Ascending aorta (tissue), 2 donors: ENCODE measurements at places on chromosomes 16 and 17.

DNA sequence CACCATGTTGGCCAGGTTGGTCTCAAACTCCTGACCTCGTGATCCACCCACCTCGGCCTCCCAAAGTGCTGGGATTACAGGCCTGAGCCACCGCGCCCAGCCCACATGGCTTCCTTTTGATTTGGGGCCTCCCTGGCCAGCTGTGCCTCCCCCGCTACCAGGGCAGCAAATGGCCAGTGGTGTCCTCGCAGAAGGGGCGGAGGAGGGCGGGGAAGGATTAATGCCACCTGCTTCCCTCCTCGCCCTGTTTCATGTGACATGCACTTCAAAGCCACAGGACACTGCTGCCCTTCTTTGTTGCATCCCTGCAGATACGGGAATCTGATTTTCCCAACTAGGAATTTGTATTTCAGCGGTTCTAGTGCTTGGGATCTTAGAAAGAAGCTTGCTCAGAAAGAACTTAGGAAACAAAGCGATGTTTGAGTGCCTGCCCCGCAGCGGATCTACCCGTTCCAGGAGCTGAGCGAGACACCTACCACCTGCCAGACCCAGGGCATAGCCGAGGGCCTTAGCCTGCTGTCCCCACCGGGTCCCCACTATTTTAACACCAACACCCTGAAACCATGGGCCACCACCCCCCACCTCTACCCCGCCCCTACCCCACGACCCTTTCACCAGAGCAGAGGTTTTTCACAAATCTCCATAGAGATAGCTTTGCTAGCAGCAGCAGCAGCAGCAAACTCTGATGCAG lies 37.7 kb upstream of the CCDC182 start:
- DNase-seq = no peak

GRCh38 chr16:1915732-1916639 lies 2.2 kb downstream of the HS3ST6 start:
- no peak for DNase-seq

GRCh38 chr17:9959377-9959981 lies 54.4 kb upstream of the RCVRN start:
- DNase-seq = no peak

GRCh38 chr16:67394155-67395104 lies 1.1 kb upstream of the TPPP3 start:
- DNase-seq = peak; percentile 67

GRCh38 chr17:199191-199604 lies 17.7 kb upstream of the DOC2B start:
- no peak for DNase-seq

DNA sequence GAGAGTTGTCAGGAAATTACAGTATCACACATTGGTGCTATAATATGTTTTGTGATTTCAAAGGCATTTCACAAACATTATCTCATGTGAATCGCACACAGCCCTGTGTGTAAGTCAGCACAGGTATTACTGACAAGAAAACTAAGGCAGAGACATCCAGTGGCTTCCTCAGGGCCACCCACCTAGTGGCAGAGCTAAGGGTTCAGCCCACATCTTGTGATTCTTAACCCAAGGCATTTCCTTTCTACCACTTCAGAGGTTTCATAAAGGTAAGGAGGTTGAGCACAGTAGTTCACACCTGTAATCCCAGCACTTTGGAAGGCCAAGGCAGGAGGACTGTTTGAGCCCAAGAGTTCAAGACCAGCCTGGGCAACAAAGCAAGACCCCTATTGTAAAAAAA lies 58.2 kb downstream of the STX8 start:
- no peak for DNase-seq

GRCh38 chr16:53973021-53973420 lies 269.1 kb downstream of the FTO start:
- no peak for DNase-seq

GRCh38 chr17:75509528-75510258 lies 5.6 kb downstream of the CASKIN2 start:
- DNase-seq = no peak

DNA sequence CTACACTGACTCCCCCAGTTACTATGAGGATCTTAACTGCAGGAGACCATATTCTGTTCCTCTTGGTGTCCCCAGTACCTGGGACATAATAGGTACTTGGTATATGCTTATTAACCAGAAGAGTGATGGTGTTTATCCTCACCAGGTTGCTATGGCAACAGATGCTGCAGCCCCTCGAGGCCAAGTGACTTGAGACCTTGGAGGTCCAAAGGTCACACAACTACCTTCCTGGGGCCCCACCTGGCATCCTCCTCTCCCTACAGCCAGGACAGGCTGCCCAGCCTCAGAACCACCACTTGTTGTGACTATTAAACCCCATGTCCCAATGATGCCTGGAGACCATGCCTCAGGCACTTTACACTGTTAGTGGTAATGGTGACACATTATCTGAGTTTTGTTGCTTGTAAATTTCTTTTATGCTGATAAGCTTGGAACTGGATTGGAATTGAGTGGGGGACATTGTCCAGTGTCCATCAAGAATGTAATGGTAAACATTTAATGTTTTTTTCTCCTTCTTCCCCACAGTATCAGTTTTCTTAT lies 189.4 kb downstream of the CCDC182 start:
- DNase-seq = no peak

DNA sequence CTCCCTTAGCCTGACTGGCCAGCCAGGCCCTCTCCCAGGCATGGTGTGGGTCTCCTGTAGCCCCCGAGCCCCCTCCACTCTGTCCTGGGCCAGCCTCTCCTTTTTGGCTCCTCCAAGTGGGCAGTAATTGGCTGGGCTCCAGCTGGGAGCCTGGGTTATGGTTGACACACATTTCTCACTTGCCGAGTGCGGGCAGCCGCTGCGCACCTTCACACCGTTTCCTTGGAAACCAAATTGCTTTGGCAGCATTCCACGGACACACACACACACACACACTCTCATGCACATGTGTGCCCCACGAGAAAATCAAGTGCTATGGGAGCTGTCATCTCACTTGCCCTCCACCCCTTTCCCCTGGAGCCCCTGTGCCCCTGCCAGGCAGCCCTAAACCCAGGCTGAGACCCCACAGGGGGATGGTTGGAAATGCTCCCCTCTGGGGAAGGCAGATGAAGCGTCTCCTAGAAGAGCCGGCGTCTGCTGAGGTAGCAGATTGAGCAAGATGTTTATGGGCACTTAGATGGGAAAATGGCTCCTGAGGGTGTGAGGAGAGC lies 402.7 kb upstream of the TNRC6C start:
- no peak for DNase-seq

- DNase-seq = no peak
Observed at GRCh38 chr17:79053251-79053925, 21.2 kb upstream of the ENGASE start.

GRCh38 chr16:68355447-68356248 lies 44.8 kb downstream of the PRMT7 start:
- no peak for DNase-seq

DNA sequence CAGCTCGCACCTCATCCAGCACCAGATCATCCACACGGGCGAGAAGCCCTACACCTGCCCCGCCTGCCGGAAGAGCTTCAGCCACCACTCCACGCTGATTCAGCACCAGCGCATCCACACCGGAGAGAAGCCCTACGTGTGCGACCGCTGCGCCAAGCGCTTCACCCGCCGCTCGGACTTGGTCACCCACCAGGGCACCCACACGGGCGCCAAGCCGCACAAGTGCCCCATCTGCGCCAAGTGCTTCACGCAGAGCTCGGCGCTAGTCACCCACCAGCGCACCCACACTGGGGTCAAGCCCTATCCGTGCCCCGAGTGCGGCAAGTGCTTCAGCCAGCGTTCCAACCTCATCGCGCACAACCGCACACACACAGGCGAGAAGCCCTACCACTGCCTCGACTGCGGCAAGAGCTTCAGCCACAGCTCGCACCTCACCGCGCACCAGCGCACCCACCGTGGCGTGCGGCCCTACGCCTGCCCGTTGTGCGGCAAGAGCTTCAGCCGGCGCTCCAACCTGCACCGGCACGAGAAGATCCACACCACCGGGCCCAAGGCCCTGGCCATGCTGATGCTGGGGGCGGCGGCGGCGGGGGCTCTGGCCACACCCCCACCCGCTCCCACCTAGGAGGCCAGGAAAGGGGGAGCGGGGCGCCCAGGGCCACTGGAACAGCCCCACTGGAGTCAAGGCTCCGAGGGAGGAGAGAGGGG lies 7.5 kb downstream of the ZNF205 start:
- DNase-seq = no peak

DNA sequence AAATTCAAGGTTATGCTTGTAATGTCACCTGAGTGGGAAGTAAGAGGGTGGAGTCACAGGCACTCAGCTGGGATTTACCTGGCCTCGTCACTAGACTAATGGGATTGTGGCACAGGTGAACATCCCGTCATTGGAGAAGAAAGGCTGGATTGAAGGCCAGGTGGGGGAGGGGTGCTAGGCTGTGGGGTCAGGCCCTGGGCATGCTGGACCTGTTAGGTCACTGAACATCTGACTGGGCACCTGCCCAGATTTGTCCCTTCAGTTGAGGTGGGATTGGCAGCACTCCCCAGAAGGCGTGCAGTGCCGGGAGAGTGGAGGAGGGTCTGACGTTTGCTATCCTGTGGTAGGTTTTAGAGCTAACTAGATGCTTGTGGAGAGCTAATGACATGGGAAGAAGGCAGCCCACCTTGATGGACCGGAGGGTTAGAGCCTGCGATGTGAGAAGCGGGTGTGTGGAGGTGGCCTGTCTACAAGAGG lies 161.5 kb upstream of the ZNF267 start:
- no peak for DNase-seq

DNA sequence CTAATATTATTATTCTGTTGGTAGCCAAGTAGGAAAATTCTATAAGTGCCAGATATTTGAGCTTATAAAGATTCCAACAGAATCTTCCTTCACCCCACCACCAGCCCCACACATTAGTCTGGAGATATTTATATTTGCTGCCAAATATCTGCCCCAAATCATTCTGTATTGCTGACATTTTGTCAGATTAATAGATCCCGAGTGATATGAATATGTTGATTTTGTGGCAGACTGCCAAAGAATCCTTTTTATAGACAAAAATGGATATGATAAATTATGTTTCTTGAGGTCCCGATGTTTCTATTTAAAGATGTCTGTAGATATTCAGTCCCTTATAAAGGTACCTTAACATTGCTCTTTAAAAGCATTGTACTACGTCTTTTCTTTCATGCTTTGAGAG lies 162.2 kb upstream of the KCNJ16 start:
- DNase-seq = no peak

- no peak for DNase-seq
Observed at GRCh38 chr17:39277110-39277509, 51.4 kb upstream of the STAC2 start.

- no peak for DNase-seq
Observed at GRCh38 chr17:79777120-79777893, 641 bp upstream of the CBX2 start.

DNA sequence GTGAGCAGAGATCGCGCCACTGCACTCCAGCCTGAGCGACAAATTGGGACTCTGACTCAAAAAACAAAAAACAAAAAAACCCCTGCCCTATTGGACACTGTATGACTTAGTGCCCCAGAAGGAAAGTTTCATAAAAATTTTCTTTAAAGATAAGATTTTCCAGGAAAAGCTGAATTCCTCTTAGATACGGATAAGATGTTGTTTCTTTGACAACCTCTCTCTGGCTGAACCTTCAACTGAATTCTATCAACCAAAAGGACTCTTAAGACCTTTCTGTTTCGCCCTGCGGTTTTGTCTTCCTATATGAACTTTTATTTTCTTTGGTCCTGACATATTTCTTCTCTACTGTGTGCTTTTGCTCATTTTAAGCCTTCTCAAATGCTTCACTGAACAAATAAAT lies 35.8 kb downstream of the CPPED1 start:
- DNase-seq = no peak

- DNase-seq = no peak
Observed at GRCh38 chr17:40952661-40953060, 14.1 kb downstream of the KRT39 start.

DNA sequence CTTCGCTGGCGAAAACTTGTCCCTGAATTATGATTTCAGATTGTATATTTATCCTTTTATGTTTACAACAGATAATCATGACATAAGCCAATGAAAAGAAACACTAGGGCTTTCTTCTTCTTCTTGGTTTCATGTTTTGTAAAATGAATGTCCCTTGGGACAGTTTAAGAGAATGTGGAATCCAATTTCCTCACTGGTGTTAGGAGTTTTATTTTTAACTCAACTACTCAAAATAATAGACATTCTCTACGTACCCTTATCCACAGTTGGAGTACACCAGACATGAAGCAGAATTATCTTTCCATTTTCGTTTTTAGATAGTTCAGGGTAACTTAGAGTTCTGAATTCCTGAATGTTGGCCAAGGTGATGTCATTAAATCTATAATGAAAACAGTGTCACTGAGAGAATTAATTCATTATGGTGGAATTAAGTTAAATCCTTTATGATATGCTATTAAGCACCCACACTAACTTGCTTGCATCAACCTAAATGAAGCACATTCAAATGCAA lies 43.4 kb downstream of the IRX6 start:
- no peak for DNase-seq

DNA sequence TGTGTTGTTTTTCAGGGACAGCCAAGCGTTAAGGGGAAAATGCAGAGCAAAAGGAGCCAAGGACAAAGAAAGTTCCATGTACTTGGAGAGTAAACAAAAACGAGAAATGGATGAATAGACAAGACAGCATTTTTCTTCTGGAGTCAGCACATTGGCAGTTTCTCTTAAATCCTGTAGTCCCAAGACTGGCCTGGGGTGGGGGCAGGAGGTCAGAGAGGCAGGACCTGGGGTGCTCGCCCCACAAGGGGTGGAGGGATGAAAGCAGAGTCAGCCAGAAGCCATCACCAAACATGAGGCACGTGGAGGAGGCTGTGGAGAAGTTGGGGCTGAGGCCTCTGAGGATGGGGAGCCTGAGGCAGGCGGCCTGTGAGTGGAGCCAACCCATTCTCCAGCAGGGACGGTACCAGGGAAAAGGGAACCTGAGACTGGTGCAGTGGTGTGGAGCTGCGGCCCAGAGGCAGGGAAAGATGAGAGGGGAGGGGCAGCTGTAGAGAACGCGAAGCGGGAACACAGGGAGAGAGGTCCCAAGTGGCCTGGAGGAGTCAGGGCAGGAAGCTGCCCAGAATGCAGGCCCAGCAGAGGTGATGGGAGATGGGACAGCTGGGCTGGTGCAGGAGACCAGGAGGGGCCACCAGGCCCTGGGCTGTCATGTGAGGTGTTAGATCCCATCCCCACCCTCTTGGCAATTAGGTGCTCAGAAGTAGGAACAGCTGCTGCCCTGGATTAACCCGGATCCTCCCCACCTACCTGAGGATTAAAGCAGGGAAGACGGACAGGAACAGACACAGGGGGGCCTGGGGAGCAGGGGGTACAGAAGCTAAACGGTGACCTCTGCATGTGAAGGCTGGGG lies 3.3 kb downstream of the TLCD3B start:
- no peak for DNase-seq

GRCh38 chr17:41589301-41589700 lies 2.6 kb upstream of the KRT14 start:
- DNase-seq = no peak
